ENCODE measurements at places on chromosomes 7 and 10. TPM values are rescaled to one million over a fixed set of nuclear protein-coding genes. Genes with fewer than 3 reads are reported as not detected.

SEMA3A gene
- 12.0 TPM for total RNA-seq

- H3K27ac ChIP-seq = no peak overlapping the region
- H3K36me3 ChIP-seq = no peaks in the 10 kb centered on the region
- no peak for DNase-seq
Observed at GRCh38 chr10:7107285-7107684, 303.5 kb downstream of the SFMBT2 start.

- H3K4me3 ChIP-seq = no peak overlapping the region
- H3K36me3 ChIP-seq = no peaks in the 10 kb centered on the region
- H3K4me1 ChIP-seq = peaks cover 10% of the 10 kb centered on the region
- DNase-seq = no peak
- H3K27ac ChIP-seq = no peak overlapping the region
Observed at GRCh38 chr10:113469796-113470195, 83.1 kb upstream of the HABP2 start.

DNA sequence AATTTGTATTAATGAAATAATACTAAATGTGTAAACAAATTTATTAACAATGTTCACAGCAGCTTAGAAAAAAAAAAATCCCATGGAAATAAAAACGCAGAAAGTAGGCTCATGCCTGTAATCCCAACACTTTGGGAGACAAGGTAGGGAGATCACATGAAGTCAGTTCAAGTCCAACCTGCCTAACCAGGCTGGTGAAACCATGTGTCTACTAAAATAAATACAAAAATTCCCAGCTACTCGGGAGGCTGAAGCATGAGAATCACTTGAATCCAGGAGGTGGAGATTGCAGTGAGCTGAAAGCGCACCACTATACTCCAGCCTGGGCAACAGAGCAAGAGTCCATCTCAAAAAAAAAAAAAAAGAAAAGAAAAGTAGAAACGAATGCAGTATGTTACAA, 36.2 kb downstream of the LARP4B start:
- no peak overlapping the region for H3K4me3 ChIP-seq
- H3K27me3 ChIP-seq = no peaks in the 10 kb centered on the region
- peaks cover 8% of the 10 kb centered on the region for H3K4me1 ChIP-seq
- H3K27ac ChIP-seq = no peak overlapping the region
- no peaks in the 10 kb centered on the region for H3K36me3 ChIP-seq

VIM gene
- total RNA-seq = 1,272 TPM

DNA sequence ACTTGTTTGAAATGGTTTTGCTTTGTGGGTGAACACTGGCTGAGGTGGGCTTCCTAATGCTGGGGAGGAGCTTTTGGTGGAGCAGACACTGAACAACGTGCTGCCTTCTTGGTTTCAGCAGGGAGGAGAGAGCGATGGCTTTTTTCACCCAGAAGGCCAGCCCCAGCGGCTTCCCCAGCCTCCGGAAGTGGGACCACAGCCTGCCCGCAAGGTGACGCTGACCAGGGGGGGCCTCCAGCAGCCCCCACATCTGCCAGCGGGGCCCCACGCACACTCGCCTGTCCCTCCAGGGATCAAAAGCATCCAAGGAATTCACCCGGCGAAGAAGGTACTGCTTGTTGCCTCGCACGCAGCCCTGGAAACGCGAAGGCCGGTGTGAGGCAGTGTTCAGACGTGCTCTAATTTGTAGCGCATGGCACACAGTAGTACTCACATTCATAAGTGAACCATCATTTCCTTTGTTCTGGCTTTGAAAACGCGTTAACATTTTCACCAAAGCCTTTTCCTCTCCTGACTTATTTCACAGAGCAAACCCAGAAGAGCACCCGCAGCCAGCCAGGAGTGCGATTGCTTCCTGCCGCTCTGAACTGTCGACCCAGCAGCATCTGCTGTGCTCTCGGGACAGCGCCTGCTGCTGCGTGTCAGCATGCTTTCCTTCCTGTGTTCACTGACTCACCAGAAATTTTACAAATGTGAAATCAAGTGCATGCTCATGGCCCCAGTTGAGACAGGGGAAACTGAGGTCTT, 48.4 kb downstream of the SHH start:
- peaks cover 26% of the 10 kb centered on the region for H3K4me1 ChIP-seq
- peak overlapping the region; percentile 48 for H3K27ac ChIP-seq
- no peak overlapping the region for H3K4me3 ChIP-seq
- no peak for DNase-seq
- H3K27me3 ChIP-seq = no peaks in the 10 kb centered on the region

DNA sequence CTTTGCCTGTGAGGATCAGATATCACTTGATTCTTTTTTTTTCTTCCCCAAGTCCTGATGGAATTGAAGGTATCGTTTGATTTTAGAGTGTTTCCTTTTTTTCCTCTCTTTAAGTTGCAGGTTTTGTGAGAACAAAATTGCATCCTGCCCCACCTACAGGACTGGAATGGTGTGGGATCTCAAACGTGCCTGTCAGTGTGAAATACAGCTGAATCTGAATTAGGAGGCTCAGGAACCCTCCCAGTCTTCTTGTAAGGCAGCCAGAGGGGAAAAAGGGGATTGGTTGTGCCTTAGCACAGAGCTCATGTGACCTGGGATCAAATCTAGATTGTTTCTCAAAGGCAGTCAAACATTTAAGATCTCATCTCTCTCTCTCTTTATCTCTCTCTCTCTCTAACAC, 32.7 kb upstream of the KLHL7 start:
- H3K4me3 ChIP-seq = no peak overlapping the region
- no peak overlapping the region for H3K27ac ChIP-seq
- no peaks in the 10 kb centered on the region for H3K27me3 ChIP-seq
- H3K36me3 ChIP-seq = no peaks in the 10 kb centered on the region
- no peak for DNase-seq
- H3K4me1 ChIP-seq = no peaks in the 10 kb centered on the region

LRIT1 gene
- total RNA-seq = not detected

DNA sequence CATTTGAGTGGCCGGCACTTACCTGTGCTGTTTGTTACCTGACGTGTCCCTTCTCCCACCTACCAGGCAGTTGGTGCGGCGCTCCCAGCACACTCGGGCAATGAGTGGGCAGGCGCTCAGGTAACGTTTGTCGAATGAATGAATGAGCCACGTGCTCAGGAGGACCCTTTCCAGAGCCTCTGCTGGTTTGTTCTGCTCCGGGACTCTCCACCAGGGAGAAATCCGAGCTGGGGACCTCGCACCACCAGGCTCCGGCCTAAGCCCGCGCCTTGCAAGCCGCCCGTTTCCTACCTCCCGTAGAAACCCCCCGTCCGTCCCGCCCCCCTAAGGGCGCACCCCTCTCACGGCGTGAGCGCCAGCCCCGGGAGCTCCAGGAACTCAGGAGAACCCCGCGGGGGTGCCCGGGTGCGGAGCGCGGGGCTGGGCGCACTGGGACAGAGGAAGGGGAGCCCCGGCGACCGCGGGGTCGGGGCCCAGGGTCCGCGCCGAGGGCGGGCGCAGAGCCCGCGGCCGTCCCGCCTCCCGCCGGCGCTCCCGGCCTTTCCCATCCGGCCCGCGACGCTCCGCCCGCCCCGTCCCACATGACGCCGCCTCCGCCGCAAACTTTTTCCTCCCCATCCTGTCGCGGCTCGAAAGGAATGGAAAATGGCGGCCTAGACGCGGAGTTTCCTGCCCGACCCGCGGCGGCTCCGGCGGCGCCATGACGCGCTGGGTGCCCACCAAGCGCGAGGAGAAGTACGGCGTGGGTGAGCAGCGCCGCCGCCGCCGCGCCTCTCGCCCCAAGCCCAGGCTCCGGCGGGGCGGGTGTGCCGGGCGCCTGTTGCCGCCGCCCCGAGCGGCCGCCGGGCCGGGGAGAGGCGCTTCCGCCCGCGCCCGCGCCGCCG, at the start of gene DOCK1:
DOCK1 (plus strand) TSS at position 611 of the 884 bp plus-strand sequence; CDS start at position 701, 90 bp downstream.
- H3K27me3 ChIP-seq = no peaks in the 10 kb centered on the region
- peaks cover 14% of the 10 kb centered on the region for H3K4me1 ChIP-seq
- no peaks in the 10 kb centered on the region for H3K36me3 ChIP-seq
- H3K4me3 ChIP-seq = peak within 1 kb of the TSS; percentile 79

WDFY4 gene
- 26.5 TPM for total RNA-seq

DNA sequence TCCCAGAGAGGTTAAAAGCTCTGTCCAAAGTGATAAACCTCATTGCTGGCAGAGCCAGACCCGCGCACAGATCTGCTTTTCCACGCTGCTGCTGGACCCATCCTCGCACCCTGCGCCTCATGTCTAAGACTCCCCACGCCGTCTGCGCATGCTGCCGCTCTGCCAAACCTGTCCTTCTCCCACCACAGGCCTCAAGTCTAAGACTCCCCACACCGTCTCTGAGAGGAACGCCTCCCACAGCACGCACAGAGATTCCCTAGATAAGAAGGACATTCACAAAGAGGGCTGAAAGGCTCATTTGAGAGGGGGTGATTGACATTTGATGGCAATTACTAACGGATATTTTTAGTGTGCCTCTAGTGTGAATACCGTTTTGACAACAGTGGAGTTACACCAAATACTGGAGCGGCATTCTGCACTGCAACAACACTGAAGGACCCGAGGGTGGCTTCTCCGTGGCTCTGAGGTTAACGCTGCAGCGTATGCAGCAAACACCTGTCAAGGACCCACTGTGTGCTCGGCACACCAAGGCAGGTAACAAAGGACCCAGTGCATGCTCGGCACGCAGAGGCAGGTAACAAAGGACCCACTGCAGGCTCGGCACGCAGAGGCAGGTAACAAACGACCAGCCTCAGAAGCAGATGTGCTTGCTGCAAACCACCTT, 231.4 kb downstream of the DNAJB6 start:
- H3K4me1 ChIP-seq = peaks cover 18% of the 10 kb centered on the region
- peak overlapping the region; percentile 28 for H3K27ac ChIP-seq
- no peak for DNase-seq
- no peaks in the 10 kb centered on the region for H3K27me3 ChIP-seq

- no peak overlapping the region for H3K4me3 ChIP-seq
- no peaks in the 10 kb centered on the region for H3K27me3 ChIP-seq
- no peak overlapping the region for H3K27ac ChIP-seq
- no peaks in the 10 kb centered on the region for H3K36me3 ChIP-seq
Observed at GRCh38 chr7:137283153-137283552, 60.4 kb downstream of the PTN start.

DNA sequence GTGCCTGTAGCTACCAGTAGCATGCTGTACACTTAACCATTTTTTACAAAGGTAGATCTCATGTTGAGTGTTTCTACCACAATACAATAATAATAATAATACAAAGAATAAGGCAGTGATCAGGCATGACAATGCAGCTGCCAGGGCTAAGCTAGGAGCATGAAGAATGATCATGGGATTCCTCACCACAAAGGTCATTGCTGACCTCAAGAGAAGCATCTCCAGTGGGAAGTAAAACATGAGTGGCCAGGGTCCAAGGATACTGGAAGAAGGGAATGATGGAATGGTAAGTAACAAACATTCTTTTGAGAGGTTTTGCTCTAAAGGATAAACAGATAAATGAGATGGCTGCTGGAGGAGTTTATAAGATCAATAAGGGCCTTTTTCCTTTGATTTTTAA, 591.1 kb downstream of the TNS3 start:
- H3K4me3 ChIP-seq = no peak overlapping the region
- H3K27ac ChIP-seq = no peak overlapping the region
- no peaks in the 10 kb centered on the region for H3K4me1 ChIP-seq
- H3K36me3 ChIP-seq = no peaks in the 10 kb centered on the region
- DNase-seq = no peak
- no peaks in the 10 kb centered on the region for H3K27me3 ChIP-seq

KLF14 gene
- total RNA-seq = not detected

HMX3 gene
- total RNA-seq = not detected

PRSS37 gene
- total RNA-seq = not detected
